ENCODE measurements at places on chromosomes 12 and 14.
A peak's percentile ranks its signal among the peaks of the same experiment; 100 is the strongest.

DNA sequence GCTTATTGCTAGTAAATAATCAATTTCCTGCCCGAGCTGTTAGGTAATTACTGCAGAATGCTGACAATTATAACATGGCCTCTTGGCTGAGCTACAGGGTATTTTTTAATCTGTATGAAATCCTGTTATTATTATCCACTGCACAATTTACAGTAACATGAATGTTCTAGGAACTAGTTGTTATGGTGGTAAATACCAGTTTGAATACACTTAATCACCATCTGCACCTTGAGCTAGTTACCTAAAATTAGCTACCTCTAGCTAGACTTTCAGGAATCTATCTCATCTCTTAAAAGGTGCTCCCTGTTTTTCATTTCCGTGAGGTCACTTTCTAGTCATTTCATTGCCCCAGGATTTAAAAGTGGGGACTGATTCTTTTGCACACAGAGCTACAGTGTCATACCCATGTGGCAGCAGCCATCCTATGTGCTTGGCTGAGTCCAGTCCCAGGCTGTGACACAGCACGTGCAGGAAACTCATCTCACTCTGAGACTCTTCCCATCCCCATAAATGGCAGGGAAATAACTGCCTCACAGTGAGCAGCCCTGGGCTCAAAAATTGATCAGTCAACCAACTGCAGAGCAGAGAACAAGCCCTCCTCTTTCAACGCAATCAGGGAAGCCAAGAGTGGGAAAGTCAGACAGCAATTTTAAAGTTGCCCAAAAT lies 37.6 kb downstream of the DCP1B start:
- DNase-seq = no peak

DNA sequence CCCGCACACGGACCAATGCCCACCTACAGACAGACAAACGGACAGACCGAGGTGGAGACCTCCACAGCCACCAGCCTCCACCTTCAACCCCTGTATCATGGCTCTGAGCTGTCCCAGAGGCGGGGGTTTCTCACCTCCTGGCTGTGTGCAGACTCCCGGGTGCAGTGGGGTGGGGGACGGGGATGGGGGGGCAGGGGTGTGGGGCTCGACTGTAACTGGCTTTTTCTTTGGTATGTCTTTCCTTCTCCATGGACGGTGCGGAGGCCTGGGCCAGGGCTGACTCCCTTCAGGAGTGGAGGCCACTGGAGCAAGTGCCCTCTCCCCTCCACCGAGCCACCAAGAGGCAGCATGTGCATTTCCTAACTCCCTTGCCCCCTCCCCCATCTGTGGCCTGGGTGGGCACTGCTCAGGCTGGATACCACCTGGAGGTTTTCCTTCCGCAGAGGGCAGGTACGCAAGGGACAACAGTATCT lies 122.6 kb downstream of the ESRRB start:
- DNase-seq = no peak

DNA sequence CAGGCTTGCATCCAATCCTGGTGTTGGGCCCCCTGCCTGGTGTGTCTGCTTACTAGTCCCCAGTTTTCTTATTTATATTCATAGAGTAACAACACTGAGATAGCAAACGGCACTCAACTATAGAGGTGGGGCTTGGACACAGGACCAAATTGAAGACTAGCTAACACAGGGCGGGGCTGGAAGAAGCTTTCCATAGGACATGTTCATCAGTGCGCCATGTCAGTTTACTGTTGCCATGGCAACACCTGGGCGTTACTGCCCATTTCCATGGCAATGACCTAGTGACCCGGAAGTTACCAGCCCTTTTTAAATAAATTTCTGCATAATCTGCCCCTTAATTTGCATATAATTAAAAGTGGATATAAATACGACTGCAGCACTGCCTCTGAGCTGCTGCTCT lies 275.5 kb upstream of the TMEM132C start:
- no peak for DNase-seq

DNA sequence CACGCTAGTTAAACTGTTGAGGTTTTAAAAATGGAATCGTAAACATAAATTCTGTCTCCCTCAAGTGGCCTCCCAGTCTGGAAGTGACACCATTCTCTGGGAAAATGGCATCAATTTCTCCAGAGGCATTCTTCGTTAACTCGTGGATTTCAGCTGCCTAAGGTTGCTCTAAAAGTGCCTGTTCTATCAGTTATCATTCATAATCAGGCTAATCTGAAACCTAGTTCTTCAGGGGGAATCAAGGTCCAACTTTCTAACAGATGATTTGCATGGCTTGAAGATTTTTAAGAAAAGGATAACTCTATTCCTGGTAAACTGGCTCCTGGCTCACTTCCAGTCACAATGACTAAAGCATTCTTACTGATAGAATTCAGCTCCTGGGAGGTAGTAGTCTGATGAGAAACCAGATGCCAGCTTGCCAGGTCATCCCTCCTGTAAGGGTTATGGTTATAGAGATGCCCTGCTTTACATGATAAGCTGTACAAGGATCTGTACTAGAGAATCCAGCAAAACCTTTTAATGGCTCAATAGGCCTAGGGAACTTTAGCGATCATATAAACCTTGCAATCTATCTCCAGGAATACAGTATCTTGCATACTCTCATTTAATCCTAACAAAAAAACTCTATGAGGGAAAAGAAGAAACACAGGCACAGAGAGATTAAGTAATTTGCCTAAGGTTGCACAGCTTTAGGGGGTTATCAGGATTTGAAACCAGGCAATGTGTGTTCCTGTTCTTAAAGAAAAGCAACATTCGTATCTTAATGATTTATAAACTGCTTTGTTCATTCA lies 1.5 kb downstream of the L3HYPDH start:
- peak; percentile 93 for DNase-seq

- DNase-seq = peak; percentile 49
Measured at GRCh38 chr12:108691998-108692808, 39.1 kb downstream of the CORO1C start.

DNA sequence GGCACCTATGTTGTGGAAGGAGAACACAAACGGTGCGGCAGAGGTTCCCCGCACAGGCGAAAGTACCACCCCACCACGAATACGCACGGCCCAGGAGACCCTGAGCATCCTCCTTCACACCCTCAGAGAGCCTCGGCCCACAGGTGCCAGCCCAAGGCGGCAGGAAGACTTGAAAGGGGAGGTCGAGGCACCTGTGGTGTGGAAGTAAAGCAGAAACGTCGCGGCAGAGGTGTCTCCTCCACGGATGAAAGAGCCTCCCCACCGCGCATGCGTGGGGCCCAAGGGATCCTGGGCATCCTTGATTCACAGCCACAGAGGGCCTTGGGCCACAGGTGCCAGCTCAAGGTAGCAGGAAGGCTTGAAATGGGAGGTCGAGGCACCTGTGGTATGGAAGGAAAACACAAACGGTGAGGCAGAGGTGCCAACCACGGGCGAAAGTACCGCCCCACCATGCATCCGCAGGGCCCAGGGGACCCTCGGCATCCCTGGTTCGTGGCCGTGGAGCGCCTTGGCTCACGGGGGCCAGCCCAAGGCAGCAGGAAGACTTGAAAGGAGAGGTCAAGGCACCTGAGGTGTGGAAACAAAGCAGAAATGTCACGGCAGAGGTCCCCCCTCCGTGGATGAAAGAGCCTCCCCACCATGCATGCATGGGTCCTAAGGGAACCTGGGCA lies 380.1 kb downstream of the ALG10 start:
- no peak for DNase-seq

- peak; percentile 45 for DNase-seq
Measured at GRCh38 chr14:65958664-65959562, 527.3 kb upstream of the CCDC196 start.

- DNase-seq = peak; percentile 46
Measured at GRCh38 chr12:7162691-7163114, 26.8 kb upstream of the PEX5 start.

DNA sequence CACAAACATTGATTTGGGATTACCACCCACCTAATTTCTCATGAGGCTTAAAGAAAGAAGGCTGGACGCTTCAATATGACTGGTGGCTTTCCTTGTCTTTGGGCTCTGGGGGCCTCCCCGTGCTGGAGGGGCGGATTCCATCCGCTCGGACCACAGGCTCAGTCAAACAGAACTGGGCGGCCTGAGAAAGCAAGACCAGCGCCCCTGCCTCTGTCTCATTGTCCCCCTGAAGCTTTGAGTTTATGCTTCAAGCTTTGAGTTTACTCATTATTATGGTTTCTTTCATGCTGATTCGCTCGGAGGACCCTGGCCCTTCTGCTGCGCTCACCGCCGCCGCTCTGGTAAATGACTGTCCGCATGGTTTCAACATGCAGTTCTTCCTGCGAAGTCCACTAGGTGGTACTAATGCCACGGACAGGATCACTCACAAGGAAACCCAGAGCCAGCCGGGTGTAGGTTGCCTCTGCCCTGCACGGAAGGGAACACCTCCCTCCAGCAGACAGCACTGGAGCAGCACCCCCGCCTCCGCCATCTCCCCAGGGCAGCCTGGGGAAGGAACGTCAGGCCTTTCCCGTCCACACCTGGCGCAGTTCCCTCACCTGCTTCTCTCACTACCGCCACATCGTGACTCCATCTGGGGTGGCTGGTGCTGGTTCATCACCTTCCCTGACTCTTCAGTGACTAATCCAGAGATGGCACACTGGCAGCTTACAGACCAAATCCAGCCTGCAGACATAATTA lies 13.2 kb upstream of the TIGAR start:
- DNase-seq = peak; percentile 86

DNA sequence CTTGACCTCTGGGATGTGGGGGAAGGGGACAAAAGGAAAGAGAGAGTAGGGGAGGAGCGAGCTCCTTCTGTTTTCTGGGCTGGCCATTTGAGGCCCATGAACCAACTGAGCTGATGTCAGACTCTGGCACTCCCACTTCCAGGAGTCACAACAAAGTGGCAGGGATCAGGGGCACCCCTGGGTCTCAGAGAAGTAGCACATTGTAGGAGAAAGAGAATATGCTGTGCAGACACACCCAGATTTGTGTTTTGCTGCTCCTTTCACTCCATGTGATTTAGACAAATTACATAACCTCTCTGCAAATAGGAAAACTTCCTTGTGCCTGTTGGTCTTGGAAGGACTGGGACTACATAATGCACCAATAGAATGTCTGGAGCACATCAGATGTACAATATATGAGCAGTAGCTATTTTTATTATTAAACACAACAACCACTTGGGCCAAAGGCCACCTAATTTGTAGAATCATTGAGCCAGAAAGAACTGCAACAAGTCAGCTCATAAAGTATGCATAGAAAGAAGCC lies 265.5 kb downstream of the ZFP36L1 start:
- no peak for DNase-seq

GRCh38 chr14:35412272-35413056 lies 7.9 kb upstream of the NFKBIA start:
- DNase-seq = no peak

Measured in foreskin fibroblast (primary cell).